ENCODE measurements at places on chromosomes 2 and 18. TPM values are rescaled to one million over a fixed set of nuclear protein-coding genes. Genes with fewer than 3 reads are reported as not detected.

DNA sequence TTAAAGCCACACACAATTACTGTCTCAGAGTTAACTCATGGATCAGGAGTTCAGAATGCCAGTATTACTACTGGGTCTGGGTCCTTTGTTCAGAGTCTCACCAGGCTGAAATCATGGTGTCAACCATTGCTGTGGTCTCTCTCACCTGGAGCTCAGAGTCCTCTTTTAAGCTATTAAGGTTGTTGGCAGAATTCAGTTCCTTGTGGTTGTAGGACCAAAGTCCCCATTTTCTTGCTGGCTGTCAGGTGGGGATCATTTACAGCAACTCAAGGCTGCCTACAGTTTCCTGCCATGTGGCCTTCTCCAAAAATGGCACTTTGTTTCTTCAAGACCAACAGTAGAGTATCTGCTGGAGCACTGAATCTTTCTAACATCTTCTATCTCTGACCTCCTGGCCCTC is 113.5 kb downstream of the EXOC6B start:
- no peak for DNase-seq
- no peaks in the 10 kb centered on the region for H3K4me1 ChIP-seq
- H3K4me3 ChIP-seq, result no peak overlapping the region

The CHAC2 gene
- 3.7 TPM for total RNA-seq

- no peak overlapping the region for H3K27ac ChIP-seq
- no peaks in the 10 kb centered on the region for H3K36me3 ChIP-seq
- H3K27me3 ChIP-seq, result no peaks in the 10 kb centered on the region
- no peaks in the 10 kb centered on the region for H3K4me1 ChIP-seq
- DNase-seq, result no peak
Observed at GRCh38 chr2:189641590-189641989, 19.7 kb upstream of the ASNSD1 start.

The MAP2 gene
- total RNA-seq, result 18.7 TPM

DNA sequence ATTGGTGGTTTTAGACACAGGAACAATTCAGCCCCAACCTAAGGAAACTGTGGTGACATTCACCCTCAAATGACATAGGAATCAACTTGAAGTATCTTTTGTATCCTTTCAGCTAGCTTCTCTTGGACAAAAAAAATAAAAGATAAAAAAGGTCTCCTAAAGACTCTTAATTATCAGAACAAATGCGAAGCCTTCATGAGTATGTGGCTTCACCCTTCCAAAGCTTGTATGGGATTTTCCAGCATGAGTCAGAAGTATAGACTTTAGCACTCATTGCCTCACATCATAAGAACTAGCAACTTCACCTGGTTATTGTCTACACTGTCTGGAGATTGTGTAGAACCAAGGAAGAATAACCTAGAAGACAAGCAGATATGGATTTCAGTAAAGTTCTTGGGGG is 135.4 kb downstream of the LAMA3 start:
- no peak overlapping the region for H3K4me3 ChIP-seq
- peak overlapping the region; percentile 90 for H3K27ac ChIP-seq
- DNase-seq, result no peak

GRCh38 chr2:191176801-191177438 is 26.1 kb upstream of the STAT4 start:
- no peak overlapping the region for H3K4me3 ChIP-seq
- H3K4me1 ChIP-seq, result no peaks in the 10 kb centered on the region
- no peak for DNase-seq
- no peak overlapping the region for H3K27ac ChIP-seq
- no peaks in the 10 kb centered on the region for H3K36me3 ChIP-seq

The RAB6C gene
- total RNA-seq, result 0.21 TPM
